ENCODE measurements at places on chromosomes 7 and 10.

DNA sequence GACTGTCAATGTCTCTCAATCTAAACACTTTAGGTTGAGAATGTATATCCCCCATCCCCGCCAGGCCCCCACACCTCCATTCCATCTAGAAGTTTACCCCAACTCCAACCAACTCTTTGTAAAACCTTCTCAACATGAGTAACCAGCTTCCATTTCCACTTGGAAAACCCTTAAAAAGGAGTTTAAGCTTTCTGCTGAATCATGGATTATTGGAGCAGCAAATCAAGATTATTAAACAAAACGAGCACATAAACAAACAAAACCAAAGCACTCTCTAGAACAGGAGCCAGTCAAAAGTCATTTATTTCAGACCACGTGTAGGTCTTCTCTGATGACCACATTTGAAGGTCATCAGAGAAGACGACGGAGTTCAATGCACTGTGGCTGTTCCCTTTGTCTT, 213.5 kb downstream of the FANK1 start:
- DNase-seq, result no peak

DNA sequence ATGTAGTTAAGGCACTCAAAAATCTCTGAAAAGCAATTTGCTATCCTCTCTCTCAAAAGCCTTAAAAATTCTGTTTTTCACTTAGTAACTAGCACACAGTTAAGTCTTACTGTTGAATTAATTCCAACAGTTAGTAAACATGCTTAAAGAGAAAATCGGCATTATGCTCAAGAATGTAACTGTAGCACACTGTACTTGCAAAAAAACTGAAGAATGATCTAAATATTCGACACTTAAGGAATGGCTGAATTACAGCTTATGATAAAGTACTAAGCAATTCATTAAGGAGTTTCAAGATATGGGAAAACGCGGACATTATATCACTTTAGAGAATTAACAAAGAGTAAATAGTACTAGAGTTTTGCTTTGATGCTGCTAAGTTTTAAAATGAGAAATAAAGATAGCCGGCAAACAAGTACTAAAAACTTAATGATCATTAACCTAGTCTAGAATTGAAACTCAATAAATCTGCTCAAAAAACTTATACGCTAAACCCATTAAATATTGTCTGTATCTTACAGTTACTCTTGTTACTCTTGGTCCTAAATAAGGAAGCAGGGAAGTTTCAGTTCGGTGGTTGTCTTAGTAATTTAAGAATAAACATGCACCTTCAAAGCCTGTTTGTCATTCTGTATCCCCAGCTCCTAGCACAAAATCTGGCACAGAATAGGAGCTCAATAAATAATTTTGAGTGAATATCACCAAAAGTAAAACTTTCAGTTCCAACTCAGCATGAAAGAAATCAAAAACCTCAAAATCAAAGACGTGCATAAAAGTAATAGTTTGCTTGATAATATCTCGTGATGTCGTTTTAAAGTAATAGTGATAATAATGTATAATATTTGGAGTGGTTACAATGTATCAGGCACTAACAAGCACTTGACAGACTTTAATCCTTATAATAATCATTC, 1.2 kb downstream of the TRDMT1 start:
- no peak for DNase-seq

GRCh38 chr7:54841772-54842697, 83.0 kb upstream of the SEC61G start:
- no peak for DNase-seq

DNA sequence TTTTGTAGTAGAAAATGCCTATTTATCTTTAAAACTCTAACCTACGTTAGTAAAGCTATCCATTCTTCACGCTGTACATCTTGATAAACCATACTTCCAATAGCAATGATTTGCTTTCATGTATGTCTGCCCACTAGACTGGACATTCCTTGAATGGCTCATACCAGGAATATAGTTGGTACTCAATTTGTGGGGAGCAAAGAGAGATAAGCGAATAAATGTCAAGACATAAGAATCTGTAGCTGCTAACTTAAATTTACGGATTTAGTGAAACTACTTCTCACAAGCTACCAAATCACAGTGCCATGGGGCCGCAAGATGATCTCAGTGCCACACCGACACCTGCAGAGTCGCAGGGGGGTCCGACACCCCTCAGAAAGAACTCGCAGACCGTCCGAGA, 763 bp upstream of the RALA start:
- DNase-seq, result no peak

GRCh38 chr10:17134737-17135260, 5.2 kb upstream of the CUBN start:
- no peak for DNase-seq

DNA sequence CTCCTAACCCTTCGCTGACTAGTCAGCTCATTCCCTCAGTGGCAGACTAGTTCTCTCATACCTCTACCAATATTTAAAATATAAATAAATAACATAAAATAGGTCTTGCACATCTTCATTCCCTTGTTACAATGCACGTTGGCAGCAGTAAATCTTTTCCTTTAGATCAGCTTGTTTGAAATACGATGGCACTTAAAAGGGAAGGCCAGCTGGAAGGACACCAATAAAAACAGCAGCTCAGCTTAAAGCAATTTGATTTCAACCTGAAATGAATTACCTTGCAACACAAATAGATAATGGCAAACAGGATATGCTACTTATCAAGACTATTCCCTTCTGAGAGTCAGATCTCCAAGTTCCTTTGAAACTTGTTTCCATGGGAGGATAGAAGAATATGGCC, 321.8 kb downstream of the GFRA1 start:
- DNase-seq, result no peak

- no peak for DNase-seq
These were observed 79.9 kb downstream of the COL26A1 start for GRCh38 chr7:101442426-101443070.

- DNase-seq, result no peak
These were observed 50.0 kb downstream of the CREB3L2 start for GRCh38 chr7:137951700-137952425.

- no peak for DNase-seq
These were observed 105.0 kb upstream of the DIP2C start for GRCh38 chr10:794382-794956.

DNA sequence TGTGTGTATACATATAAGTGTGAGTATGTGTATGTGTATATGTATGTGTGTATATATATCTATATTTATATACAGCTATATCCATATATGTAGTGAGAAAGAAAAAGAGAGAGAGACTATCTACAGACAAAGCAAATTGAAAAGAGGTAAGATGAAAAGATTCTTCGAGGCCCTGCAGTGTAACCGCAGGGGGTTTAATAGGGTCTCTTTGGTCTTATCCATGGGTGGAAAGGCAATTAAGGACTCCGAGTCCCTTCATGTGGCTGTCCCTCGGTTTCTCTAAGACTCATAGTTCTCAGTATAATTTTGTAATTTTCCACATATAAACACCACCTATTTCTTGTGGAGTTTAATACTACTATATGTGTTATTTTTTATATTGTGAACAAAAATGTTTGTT, 50.6 kb upstream of the JAZF1 start:
- no peak for DNase-seq

- DNase-seq, result no peak
These were observed 1159.6 kb downstream of the SORCS3 start for GRCh38 chr10:105800641-105801040.

- no peak for DNase-seq
These were observed 448.9 kb upstream of the FZD8 start for GRCh38 chr10:36091007-36091406.

GRCh38 chr7:70352088-70352487, 753.8 kb downstream of the AUTS2 start:
- no peak for DNase-seq

- no peak for DNase-seq
These were observed 88.4 kb upstream of the STEAP1B start for GRCh38 chr7:22588351-22588750.
